Fibroblast of skin of scalp (primary cell): ENCODE measurements at places on chromosomes 2 and 18.

- DNase-seq, result no peak
These were observed 11.2 kb downstream of the RHBDD1 start for GRCh38 chr2:226847090-226847489.

- DNase-seq, result no peak
These were observed 62.2 kb downstream of the ARMC9 start for GRCh38 chr2:231260442-231261208.

DNA sequence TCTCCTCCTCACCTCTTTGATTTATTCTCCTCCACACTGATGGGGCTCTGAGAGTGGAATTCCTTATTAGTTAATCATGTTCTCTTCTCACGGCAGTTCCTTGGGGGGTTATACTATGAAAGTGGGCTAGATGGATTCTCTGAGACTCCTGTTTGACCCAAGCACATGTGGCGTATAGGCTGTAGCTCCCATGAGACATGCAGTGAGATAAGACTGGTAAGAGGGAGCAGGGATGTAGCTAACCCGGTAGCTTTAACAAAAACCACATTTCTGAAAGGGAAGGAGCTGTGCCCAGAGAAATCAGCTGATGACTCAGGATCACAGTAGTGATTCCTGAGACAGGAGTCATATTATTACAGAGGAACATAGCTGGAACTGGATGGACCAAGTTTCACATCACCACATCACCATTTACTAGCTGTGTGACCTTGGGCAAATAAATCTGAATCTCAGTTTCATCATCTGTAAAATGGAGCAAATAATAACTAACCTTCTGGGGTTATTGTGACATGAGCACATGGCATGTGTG is 82.9 kb downstream of the CRIM1 start:
- DNase-seq, result peak; percentile 99

- DNase-seq, result no peak
These were observed 237.7 kb downstream of the SEPTIN10 start for GRCh38 chr2:109376115-109376514.

DNA sequence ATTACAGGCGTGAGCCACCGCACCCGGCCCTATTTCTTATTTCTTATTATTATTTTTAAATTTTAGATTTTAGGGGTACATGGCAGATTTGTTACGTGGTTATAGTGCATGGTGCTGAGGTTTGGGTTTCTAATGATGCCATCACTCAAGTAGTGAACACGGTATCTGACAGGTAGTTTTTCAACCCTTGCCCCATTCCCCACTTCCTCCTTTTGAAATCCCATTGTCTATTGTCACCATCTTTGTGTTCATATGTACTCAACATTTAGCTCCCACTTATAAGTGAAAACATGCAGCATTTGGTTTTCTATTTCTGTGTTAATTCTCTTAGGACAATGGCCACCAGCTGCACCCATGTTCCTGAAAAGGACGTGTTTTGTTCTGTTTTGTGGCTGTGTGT is 39.5 kb downstream of the TGIF1 start:
- DNase-seq, result no peak

- DNase-seq, result no peak
These were observed 48.3 kb upstream of the ST3GAL5 start for GRCh38 chr2:85937069-85937439.

DNA sequence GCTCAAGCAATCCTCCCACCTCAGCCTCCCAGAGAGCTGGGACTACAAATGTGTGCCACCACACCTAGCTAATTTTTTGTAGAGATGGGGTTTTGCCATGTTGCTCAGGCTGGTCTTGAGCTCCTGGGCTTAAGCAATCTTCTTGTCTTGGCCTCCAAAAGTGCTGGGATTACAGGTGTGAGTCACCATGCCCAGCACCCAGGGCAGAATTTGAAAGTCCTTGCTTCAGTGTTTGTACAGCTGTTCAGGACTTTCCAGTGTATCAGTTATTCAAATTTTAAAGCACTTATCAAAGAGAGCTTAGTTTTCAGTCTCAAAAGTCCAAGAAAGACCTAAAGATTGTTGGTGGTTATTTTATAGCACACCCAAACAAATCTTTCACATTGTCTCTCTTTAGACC is 43.6 kb upstream of the VPS54 start:
- peak; percentile 45 for DNase-seq

- no peak for DNase-seq
These were observed 126.7 kb downstream of the OLA1 start for GRCh38 chr2:174121612-174122011.

DNA sequence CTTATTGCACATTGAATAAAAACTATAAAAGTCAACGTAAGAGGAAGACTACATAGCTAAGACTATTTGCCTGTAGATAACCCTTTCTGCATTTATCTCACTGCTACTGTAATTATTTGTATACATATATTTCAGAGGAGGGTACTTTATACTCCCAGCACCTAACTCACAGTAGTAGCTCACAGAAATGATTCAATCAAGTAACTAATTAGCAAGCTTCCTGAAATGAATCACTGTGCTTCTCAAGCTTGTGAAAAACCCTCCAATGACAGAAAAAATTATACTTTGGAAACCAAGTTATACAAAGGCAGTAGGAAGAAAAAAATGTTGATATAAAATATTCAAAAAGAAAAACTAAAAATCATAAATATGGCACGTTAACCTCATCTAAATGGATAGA is 124.9 kb downstream of the NBAS start:
- no peak for DNase-seq

DNA sequence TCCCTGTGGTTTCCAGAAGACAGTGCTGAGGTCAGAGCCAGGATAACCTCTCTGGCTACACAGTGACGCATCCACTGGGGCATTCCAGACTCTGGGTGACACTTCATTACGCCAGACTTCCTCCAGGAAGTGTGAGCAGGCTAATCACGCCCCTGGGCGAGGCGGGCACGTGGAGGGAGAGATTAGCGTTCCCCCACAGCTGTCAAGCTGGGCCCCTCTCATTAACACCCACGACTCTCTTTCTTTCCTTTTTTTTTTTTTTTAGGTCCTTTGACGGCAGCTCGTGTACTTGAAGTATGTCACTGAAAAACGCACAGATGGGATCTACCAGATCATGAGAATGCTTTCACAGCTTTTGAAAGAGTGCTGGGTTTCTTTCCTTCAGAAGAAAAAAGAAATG is 274.6 kb downstream of the AFF3 start:
- peak; percentile 68 for DNase-seq

- no peak for DNase-seq
These were observed 157.4 kb downstream of the FBXO15 start for GRCh38 chr18:73990258-73990657.

- no peak for DNase-seq
These were observed 17.5 kb upstream of the CCL20 start for GRCh38 chr2:227796045-227796711.
